ENCODE measurements at places on chromosomes 6 and 20.

GRCh38 chr6:134512981-134513391 lies 195.1 kb upstream of the SGK1 start:
- no peak for DNase-seq

GRCh38 chr6:83480470-83480869 lies 31.9 kb upstream of the PRSS35 start:
- no peak for DNase-seq

DNA sequence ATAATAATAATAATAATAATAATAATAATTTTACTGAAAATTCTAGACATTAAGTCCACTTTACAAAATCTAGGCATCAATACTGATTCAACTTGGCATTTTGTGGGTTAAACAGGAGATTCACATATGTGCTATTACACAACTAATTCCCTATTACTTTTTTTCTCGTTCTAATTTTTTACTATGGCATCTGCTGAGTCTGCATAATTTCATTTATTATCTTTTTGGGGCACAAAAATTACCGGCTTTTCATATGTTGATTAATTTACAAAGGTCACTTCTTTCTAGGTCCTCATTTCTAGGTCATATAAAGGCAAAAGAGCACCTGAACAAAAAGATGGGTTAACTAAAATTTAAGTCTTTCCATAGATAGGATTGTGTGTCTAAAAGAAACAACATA lies 1357.8 kb upstream of the ADGRB3 start:
- no peak for DNase-seq

DNA sequence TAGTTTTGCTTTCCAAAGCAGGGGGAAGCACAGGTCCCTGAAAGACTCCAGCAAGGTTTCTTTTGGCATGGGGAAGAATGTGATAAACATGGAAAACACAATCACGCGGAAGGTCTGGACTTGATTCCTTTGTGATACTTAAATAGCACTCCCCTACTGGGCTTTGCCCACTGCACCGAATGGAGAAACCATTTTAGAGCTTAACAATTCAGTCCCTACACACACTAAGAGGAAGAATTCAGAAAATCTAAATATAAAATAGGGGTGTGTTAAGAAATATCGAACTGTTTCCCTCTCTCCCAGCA lies 71.4 kb upstream of the NHSL1 start:
- DNase-seq, result no peak

DNA sequence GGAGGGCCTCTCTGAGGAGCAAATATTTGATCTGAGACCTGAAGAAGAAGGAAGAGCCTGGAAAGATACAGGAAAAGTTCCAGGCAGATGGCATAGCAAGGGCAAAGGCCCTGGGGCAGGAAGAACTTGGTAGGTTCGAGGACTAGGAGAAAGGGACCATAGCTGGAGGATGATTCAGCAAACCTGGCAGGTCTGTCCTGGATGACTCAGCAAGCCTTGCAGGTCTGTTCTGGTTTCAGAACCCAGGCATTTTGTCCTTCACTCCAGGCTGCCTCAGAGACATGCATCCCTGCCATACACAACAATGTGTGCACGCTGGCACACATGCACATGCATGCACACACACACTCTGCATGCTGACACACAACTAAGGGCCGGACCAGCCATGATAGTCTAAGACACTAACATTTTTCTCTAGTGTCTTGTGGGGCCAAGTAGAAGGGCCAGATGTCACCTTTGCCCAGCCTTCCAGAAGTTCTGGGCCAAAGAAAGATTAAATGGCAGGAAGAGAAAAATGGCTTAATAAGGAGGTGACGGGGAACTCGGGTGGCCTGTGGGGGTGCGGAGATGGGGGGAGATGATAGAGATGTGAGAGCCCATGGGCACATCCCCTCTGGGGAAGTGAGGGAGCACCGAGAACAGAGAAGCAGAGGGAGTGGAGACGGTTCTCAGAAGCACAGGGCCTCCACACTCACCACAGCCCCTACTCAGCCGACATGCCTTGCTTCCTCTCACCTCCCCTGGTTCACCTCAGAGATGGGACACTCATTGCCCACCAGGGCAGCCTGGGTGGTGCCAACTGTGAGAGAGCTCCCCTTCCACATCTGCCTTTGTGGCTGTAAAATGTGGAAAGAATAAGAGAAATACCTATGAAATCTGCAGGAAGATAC lies 15.4 kb upstream of the TRIB3 start:
- DNase-seq, result no peak

- DNase-seq, result no peak
Measured at GRCh38 chr20:44409132-44409600, 53.7 kb downstream of the HNF4A start.

- DNase-seq, result no peak
Measured at GRCh38 chr6:40948570-40948969, 90.5 kb downstream of the UNC5CL start.

DNA sequence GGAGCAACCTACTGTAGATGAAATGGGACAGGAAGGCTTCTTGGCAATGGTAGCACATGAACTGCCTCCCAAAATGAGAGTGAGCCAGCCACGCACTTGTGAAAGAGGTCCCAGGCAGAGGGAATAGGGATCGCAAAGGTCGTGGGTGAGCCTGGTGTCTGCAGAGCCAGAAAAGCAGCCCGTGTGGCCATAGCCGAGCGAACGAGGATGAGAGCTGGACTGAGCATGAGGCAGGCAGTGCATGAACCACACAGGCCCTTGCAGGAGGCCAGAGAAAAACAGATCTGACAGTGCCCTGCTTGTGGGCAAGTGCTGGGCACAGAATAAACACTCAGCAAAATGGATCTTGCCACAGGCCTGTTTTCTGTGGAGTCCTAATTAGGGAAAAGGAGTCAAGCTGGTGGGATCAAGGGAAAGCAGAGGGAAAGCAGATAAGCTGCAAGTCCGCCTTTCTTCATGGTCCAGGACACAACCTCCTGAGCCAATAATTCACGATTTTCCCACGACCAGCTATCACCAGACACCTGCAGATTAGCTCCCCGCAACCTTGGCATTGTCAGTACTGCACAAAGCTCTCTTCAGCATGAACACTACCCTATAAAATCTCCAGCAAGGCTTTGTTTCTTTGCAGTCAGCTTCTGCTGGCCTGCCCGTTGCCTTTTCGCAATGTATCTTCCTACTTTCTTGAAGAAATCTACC lies 44.0 kb downstream of the GCNT2 start:
- DNase-seq, result no peak

- DNase-seq, result no peak
Measured at GRCh38 chr20:51275826-51276225, 252.9 kb upstream of the KCNG1 start.

- DNase-seq, result no peak
Measured at GRCh38 chr6:115514656-115515055, 546.0 kb downstream of the FRK start.

DNA sequence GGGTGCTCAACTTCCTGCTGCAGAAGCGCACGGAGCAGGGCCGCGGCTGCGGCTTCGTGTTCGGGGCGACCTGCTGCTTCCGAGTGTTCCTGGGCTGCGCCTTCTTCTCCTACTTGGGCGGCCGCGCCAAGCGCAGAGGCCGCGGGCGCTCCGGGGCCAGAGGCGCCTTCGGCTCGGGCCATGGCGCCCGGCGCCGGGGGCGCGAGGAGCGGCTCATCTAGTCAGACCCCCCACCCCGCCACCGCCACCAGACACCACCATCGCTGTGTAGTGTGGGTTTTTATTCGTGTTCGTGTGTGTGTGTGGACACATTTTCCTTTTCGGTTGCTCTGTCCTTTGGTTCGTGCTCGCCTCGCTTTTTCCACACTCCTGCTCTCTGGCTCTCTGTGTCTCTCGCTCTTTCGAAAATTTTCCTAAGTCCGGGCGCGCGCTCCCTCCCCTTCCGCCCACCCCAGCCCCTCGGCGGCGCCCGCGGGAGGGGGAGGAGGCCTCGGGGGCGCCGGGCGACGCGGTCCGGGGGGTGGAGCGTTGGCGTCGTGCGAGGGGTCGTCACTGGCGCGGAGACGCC lies 38.1 kb downstream of the GNAS start:
- no peak for DNase-seq

DNA sequence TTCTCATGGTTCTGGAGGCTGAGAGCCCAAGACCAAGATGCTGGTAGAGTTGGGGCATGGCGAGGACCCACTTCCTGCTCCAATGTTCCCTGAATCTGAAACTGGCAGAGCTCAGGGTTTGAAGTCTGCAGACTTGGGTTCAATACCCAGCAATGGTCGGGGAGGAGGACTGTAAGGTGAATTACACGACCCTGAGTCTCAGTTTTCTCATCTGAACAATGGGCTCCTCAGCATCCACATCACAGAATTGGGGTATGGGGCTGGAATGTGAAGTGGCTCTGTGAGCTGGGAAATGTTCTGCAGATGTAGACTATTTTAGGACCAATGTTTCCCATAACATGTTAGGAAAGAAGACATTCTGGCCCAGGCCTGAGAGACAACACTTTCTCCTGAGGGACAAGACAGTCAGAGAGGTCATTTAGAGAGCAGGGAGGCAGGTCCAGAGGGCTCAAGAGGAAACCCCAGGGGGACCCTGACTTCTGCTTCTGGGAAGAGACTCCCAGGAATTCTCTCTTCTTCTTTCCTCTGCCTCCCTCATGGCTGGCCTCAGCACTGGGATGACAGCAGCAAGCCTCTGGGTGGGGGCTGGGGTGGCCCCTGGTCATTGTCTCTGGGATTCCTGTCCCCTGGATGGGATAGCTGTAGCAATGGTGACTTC lies 141.3 kb upstream of the PMEPA1 start:
- no peak for DNase-seq

DNA sequence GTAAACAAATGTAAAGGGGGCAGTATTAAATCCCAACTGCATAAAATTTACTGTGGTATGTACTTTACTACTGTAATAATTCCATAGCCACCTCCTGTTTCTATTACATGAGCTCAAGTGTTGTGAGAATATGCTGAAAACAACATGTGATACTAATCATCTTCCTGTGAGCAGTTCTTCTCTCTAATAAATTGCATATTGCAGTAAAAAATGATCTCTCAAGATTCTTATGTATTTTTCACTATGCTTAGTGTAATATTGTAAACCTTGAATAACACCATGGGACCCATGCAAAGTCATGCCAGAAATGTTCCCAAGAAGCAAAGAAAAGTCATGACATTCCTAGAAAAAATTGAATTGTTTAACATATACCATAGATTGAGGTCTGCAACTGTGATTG lies 133.0 kb upstream of the ATXN1 start:
- DNase-seq, result no peak

GRCh38 chr6:140966676-140967075 lies 1166.0 kb upstream of the GJE1 start:
- DNase-seq, result no peak

DNA sequence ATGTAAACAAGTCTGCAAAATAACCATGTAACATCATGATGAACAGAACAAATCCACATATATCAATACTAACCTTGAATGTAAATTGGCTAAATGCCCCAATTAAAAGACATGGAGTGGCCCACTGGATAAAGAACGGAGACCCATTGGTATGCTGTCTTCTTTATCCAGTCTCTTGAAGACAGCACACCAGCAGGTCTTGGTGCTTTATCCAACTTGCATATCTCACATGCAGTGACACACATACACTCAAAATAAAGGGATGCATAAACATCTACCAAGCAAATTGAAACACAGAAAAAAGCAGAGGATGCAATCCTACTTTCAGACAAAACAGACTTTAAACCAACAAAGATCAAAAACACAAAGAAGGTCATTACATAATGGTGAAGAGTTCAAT lies 30.3 kb upstream of the EPB41L2 start:
- DNase-seq, result no peak

GRCh38 chr6:158081657-158081935 lies 86.5 kb downstream of the SERAC1 start:
- DNase-seq, result no peak

Data from stimulated activated CD4-positive, alpha-beta T cell treated with anti-CD3 and anti-CD28 coated beads, Interleukin-1b, Interleukin-23, amount 100 ng/mL, for 1 hour (primary cell).